ENCODE measurements at places on chromosomes 13 and 19. TPM values are rescaled to one million over a fixed set of nuclear protein-coding genes. Genes with fewer than 3 reads are reported as not detected.

Gene ATP7B
- 0.91 TPM for total RNA-seq

Gene MISP3
- 5.3 TPM for total RNA-seq

Gene ZNF607
- total RNA-seq: 3.0 TPM

Gene CCDC8
- total RNA-seq: not detected

DNA sequence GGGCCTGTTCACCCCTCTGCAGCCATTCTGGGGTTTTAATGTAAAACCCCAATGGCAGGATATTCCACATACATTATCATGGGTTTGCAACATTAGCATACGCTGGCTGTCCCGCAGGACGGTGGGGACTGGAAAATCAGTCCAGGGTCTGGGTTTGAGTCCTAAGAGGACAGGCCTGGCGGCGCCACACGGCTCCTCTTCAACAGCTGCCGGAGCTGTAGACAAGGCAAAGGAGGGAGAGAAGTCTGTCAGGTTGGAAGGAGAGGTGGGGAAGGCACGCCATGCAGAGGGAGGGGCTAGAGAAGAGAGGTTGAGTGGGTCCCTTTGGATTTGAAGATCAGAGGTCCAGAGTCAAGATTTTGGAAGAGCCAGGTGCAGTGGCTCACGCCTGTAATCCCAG is 11.9 kb downstream of the NFKBID start:
- no peak for DNase-seq

GRCh38 chr19:38452430-38453366 is 19.2 kb downstream of the RYR1 start:
- DNase-seq: no peak

- DNase-seq: no peak
Observed at GRCh38 chr19:15589760-15590451, 25.1 kb upstream of the CYP4F8 start.

GRCh38 chr13:33004511-33004910 is 11.7 kb upstream of the KL start:
- DNase-seq: no peak

DNA sequence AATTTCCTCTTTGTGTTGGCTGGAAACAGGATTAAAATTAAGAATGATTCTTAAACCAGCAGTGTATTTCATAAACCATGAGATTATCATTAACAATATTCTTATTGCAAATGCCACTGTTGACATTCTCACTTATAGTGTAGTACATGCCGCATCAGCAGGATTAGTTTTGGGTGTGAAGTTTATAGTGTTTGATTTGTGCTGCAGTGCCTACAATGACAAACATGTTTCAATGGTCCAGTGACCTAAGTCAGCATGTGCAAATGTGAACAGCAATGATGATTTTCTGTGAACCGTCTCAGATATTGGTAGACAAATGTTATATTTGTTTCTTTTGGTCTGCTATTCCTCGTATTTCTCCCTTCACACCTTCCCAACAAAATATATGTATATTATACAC is 49.8 kb upstream of the TDRD3 start:
- no peak for DNase-seq

DNA sequence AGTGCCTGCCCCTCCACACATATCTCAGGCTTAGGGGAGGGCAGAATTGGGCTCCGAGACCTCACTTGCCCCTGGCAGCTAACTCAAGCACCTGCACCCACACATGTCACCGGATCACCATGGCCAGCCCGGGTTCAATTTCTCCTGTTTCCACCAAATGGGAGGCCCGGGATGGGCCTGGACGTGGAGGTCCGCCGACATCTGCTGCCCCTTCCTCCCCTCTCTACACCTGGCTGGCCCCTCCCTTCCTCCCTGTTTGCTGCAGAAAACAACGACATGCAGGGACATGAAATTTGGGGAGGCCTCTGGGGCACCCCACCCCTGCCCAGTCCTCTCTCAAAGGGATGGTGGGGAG is 1.3 kb downstream of the PRKD2 start:
- no peak for DNase-seq

DNA sequence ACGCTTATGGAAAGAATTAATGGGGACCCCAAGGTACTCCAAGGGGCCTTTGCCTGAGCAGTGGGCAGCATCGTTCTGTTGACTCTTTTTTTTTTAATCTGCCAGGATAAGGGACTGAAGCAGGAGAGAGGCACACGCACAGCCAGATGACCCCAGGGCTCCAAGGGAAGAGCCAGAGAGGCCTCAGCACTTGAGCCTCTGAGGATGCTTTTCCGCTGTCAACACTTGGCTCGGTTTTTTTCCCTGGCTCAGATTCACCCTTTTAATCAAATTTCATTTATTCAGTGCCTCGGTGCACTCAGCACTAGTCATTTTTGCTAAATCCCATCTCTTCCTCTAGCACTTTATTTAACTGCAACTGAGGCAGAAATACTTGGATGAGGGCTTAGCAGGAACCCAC is 226.3 kb downstream of the FGF9 start:
- DNase-seq: no peak

DNA sequence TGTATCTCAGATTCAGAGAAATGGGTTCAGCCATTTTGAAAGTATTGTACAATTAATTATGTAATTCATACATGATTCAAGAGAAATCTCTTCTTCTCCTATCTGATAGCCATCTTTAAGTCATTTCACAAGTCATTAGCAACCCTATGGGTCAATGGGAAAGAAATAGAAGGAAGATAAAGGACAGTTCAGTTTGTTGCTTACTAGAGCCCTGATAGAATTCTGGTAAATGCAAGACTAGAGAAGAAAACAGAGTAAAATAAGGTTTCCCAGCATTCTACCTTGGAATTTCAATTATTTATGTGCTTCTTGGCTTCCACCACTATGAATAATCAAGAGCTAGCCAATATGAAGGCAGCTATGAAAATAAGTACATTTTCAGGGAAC is 117.7 kb downstream of the LHFPL6 start:
- no peak for DNase-seq

- DNase-seq: no peak
Observed at GRCh38 chr19:13408889-13409518, 97.3 kb downstream of the CACNA1A start.

GRCh38 chr13:111854403-111854802 is 212.5 kb upstream of the SOX1 start:
- no peak for DNase-seq

- DNase-seq: no peak
Observed at GRCh38 chr19:31146546-31147183, 202.6 kb downstream of the TSHZ3 start.

GRCh38 chr19:54352041-54352440 is 12.7 kb downstream of the LAIR1 start:
- DNase-seq: no peak

DNA sequence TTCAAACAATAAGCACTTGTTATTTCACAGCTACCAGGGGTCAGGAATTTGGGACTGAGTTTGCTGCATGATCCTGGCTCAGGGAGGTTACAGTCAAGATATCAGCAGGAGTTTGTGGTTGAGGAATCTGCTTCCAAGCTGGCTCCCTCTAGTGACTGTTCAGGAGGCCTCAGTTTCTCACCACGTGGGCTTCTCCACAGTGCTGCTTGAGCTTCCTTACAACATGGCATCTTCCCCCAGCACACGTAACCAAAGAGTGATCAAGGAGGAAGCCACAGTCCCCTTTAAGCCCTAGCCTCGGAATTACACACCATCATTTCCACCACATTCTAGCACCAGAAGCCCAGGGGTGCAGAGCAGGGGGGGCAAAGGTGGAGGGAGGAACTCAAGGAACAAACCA is 28.8 kb downstream of the CELF5 start:
- DNase-seq: no peak

DNA sequence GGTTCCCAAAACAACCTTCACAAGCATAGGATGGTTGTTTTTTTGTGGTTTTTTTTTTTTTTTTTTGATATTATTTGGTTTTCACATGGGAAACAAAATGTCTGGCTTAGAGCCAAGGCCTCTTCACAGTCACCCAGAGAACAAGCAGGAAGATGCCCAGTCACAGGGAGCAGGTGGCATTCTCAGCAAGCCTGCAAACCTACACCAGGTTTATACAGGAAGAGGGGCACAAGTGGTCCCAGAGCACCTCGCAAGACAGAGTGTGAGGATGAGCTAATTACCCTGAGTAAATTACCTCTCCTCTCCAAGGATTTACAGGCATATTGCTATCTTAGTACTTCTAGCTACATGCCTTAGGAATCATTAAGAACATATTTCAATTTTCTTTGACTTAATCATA is 1375.6 kb downstream of the EFNB2 start:
- no peak for DNase-seq

DNA sequence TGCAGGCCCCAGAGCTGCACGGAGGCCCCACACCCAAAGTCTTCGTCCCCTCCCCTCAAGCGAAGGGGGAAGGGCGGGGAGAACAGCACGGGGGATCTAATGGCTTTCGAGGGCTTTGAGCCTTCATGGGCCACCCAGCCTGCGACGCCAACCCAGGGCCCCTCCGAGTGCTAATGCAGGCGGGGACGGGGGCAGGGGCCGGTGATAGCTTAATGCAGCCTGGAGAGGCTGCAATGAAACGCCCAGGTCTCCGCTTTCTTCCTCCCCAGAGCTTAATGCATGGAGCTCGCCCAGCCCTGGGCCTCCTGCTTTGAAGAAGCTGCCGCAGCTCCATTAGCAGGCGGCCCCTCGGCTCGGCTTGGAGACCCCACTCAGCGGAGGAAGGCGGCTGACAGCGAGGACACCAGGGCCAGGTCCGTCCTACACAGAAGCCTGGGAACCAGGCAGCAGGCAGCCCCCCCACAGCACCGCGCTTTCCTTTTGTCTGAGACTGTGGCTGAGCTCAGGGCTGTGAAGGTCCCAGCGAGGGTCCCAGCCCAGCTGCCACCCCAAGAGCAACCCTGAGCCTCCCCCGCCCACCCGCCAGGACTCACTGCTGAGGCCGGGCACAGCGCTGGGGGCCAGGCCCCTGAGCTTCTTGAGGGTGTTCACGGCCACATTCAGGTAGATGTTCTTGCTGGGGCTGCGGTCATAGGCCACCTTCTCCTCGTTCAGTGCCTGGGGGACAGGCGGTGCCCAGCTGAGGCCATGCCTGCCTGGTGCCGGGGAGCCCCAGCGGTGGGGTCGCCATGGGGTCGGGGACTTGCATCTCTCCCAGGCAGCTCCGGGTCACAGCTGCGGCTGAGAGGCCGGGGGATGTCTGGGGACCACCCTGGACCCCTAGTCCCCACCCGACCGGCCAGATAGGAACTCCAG is 7.5 kb upstream of the ATP8B3 start:
- no peak for DNase-seq

DNA sequence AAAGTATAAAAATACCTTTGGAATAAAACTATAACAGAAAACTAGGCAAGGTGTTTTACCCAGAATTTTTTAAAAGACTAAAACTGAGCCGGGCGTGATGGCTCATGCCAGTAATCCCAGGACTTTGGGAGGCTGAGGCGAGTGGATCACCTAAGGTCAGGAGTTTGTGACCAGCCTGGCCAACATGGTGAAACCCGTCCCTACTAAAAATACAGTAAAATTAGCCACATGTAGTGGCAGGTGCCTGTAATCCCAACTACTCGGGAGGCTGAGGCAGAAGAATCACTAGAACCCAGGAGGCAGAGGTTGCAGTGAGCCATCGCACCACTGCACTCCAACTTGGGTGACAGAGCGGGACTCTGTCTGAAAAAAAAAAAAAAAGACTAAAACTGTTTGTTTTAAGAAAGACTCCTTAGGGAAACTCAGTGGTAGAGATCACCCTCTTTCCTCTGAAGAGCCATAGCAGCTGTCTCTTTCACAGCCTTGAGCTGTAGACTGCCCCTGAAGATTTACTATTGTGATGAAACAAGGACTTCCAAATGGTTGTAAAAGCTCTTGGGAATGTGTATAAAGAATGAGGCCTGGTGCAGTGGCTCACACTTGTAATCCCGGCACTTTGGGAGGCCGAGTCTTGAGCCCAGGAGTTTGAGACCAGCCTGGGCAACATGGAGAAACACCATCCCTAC is 14.7 kb upstream of the KCTD4 start:
- no peak for DNase-seq

GRCh38 chr19:53982611-53983010 is 8.8 kb upstream of the CACNG6 start:
- DNase-seq: no peak

DNA sequence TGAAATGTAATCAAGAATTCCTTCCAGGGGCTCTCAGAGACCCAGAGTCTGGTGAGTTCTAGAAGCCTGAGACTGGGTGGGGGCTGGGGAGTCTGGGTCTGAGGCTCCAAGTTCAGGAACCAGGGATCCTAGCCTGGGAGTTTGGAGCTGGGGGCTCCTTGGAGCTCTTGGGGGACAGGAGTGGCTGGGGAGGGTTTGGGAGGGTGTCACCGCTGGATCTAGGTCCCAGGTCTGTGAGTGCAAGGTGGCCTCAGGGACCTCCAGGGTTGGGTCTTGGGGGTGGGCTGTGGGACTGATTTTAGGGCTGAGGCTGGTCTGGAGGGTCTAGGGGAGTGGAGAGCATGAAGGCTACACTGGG is 1.1 kb downstream of the SYCN start:
- DNase-seq: no peak

Measured in activated T-helper 2 cell treated with anti-CD3 and anti-CD28 coated beads, Interferon-gamma antibody, Interleukin-2, Interleukin-4, amounts not matched to agents 10 μg/mL and 5 μg/mL and 100 μg/mL, durations not matched to agents 14 hours and 24 hours and 36 hours (primary cell).